HCT116 (cell line): ENCODE measurements at places on chromosomes 5 and 9.

DNA sequence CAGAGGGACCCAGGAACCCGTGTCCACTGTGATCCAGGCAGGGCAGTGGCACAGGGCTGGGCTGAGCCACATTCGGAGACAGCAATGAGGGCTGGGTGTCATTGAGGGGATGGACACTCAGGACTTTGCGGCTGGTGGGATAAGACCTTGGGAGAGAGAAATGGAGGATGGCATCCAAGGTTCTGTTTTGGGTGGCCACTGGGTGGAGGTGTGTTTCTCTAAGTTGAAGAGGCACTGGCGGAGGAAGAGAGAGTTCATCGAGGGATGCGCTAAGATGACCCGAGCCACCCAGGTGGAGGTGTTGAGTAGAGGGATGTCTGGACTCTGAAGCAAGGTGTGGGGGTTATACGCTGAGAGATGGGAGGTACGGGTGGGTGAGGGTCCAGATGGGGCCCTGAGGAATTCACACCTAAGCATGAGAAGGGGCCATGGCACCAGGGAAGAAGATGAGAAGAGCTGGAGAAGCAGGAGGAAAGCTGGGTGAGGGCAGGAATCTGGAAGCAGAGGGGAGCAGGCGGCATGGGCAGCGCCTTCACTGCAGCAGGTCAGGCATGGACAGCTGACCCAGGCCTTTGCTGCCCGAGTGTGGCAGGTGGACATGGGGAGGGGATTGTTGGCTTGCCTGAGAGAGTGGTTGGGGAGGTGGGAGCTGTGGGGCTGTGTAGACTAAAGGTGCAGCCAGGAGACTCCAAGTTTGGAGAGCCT is 2.5 kb upstream of the SLC25A48 start:
- no peak for DNase-seq

DNA sequence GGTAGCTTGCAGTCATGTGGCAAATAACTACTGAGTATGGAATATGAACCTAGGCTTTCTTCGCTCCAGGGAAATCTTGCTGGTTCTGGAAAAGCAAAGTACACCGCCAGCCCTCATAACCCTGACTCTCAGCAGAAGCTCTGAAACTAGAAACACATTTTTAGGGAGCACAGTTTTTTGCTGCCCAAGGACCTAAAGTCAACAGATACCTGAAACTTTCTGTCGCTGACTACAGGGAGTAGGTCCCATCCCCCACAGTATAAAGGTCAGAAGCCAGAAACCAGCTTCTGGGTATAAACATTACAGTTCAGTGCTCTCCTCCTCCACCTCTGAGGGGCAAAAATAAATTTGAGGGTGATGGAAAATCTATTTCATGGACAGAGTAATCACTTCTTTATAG is 3.0 kb downstream of the ATOX1 start:
- no peak for DNase-seq

DNA sequence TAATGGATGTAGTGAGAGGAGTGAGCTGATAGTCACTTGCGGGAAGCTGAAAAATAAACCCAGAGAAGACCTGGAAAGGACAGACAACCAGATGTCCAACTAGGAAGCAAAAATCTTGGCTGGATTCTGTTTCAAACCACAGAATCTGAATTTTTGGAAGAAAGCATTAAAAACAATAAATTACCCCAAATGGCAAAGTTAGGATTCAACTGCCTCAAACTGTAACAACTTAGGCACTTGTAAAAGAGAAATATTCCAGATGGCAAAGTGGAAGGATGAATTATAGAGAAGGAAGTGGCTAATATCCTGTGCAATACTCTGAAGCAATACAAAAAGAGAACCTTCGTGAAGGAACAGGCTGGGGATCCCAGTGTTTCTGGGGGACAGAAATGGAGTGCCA is 46.8 kb upstream of the SLIT3 start:
- no peak for DNase-seq

GRCh38 chr5:136205941-136206340 is 13.0 kb upstream of the SMIM32 start:
- DNase-seq = no peak

DNA sequence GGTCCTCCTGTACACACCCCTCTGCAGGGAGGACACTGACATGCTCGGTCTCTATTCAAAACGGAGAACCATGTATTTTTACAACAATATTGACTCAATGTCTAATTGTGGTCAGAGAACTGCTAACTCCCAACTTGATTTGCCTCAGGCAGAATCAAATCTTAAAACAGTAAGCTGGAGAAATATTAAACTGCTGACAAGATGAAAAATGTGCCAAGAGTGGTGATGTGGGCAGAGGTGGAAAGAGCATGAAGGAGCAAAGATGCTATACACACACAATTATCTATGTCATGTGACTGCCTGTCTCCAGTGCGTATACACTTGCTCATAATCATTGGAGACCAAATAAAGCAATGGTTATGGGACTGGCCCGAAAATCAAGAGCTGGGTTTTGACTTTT is 556.1 kb upstream of the ZNF608 start:
- DNase-seq = no peak

GRCh38 chr9:6153425-6153824 is 62.2 kb upstream of the IL33 start:
- DNase-seq = no peak

DNA sequence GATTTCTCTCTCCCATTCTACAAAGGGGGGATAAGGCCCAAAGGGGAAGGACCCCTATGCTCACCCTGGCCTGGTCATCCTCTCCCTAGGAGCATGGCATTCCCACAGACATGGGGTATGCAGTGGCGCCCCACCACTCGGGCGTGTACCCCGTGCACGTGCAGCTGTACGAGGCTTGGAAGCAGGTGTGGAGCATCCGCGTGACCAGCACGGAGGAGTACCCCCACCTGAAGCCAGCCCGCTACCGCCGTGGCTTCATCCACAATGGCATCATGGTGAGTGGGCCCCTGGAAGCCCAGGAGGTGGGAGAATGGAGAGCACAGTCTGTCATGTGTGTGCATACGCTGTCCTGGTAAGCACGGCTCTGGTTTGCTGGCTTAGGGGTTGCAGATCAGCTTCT is 27.7 kb downstream of the NDST1 start:
- DNase-seq = no peak

DNA sequence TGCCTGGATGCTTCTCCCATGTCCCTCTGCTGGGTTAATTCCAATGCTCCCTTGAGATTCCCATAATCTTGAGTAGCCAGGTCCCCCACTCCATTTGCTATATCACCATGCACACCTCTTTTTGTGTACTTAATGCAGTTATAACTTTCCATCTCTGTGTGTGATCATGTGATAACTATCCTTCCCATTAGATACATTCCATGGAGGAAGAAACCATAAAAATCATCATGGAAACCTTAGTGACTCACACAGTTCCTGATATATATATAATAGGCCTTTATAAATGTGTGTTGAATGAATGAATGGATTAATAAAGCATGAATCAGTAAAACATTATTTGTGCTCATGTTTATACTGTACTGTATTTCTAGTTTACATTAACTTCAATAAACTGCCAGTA is 104.6 kb downstream of the PCSK5 start:
- no peak for DNase-seq

DNA sequence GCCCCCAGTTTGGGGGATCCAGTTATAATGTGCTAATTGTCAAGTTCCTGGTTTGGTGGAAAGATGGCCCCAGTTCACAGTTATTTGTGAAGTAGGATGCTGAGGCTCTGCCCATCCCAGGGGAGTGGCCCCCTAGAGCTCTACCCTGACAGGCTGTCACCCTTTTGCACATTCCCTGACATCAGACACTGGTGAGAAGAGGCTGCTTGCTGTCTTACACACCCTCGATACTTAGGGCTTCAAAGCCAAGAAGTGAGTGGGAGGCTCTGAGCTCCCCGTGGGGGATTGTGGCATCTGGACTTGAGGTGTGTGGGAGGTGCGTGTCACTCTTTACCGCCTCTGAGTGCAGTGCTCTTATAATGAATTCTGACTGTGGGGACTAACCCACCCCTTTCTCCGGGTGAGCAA is 168.5 kb downstream of the DOCK2 start:
- no peak for DNase-seq

DNA sequence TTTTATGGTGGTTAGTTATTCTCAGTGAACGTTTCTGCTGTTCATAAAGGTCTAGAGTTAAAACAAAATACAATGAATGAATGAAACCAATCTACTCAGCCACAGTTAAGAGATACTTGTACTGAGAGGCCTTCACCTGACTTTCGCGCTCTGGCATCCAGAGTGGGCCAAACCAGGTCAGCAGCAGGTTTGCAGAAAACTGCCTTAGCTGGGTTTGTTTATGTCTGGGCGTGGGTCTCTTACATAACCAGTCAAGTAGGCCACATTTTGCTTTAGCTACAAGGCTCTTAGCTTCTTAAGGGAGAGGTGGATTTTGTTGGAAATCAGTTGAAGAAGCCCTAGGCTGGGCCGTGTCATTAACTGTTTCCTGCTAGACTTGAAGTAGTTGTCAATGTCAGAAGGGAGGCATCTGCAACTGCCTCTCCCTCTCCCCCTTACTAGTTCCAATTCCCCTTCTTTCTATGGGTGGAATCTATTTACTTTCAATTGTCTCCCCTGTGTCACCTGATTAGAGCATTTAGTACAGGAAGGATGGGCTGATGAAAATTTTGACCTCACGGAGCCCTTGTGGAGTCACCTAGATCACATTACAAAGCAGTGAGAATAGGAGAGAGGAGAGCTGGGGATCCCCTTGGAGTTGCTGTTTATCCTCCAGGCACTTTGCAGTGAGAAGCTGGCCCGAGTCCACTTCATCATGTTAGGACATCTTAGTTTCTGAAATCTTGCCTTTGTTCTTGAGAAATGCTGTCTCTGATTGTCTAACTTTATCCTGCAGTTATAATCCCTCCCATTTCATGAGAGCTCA is 200.5 kb downstream of the ARHGEF28 start:
- DNase-seq = no peak

DNA sequence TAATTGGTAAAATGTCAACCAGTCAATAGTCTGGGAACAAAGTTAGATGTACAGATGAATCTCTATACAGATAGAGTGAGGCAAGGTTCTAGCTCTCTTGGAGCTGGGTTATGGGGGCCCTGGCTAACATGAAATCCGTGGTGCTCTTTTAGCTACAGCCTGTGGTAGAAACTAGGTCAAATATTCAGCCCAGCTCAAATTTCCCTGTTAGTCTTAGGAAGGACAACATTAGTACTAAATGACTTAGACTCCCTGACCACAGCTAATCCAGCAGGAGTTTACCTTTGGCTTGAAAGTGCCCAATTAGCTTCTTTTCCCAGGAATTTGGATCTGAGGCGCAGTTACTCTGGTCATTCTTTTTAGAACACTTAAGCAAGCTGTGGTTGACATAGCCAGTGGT is 170.5 kb downstream of the DMRTA1 start:
- no peak for DNase-seq

DNA sequence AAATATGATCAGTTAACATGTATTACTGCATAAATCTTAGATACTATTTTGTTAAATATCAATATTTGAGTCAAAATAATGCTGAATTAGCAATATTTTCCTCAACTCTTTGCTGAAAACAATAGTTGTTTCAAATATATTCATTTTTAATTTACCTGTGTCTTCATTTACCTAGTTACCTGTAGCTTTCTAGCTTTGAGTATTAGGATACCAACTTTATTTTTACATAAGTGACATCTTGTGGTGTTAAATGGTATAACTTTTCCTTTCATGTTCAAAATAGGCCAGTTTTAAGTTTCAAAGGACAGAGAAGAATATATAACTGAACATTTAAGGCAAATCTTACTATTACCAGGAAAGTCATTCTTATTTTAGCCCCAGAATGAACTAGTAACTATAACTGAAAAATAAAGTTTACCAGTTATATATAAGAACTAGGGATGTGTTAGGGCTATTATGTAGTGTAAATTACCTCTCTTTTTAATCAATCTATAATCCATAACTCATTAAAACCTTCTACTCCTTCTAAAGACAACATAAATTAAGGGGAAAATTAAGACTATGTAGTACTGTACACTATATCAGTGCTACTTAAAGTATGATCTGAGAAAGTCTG is 25.3 kb downstream of the AP3B1 start:
- DNase-seq = no peak

DNA sequence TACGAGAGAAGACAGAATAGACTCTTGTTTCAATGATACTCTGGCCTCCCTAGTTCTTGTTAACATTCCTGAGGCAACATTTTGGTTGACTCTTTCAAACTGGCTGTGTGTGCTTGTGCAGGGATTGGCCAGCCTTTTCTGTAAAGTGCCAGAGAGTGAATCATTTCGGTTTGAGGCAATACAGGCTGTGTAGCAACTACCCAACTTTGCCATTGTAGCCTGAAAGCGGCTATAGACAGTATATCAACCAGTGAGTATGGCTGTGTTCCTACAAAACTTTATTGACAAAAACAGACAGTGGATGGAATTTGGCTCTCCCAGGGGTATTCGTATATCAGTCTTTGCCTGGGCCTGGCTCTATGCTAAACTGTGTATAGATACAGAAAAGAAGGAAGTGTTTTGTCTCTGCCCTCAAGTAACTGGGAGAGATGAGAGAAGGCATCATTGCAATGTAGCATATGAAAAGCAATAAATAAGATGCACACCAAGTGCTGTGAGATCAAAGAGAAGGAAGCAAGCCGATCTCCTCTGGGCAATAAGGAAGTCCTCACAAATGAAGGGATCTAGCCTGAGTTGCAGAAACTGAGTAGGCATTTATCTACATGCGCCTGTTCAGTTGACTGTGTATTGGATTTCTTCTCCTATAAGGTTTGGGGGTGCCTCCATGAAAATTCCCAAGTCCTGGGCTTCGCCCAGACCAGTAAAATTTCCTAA is 568.0 kb upstream of the KLF4 start:
- DNase-seq = no peak

DNA sequence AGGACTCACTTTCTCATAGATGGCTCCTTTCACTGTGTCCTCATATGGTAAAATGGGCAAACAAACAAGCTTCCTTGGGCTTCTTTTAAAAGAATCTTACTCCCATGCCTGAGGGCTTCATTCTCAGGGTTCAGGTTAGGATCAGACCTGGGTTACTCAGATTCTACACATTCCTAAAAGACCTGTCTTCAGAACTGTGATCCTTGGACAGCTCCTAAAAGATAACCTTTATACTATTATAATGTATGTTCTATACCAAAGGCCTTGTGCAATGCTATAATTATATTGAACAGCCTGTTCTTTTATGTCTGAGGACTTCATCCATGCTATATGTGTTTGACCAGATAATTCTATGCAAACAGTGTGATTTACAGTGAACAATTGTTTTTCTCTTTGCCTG is 264.4 kb upstream of the CDH10 start:
- DNase-seq = no peak

DNA sequence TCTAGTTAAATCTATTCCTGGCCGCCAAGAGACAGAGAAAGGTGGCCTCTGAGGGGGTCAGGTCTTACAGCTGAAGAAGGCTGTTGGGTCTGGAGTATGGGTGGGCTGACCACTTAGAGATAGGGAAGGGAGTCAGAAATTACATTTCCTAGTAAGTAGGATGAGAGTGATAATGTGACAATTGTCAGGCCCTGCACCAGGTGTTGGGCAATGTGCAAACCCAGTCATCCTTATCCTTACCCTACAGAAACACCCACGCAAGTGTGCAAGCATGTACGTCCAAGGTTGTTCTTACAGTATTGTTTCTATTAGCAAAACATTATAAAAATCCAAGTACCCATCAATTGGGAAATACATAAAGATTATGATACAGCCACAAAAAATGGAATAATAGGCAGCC is 9.5 kb downstream of the SPAAR start:
- no peak for DNase-seq
